ENCODE measurements at places on chromosomes 4 and X. TPM values are rescaled to one million over a fixed set of nuclear protein-coding genes. Genes with fewer than 3 reads are reported as not detected.

GRCh38 chrX:10549280-10549679 is 71.1 kb downstream of the MID1 start:
- H3K27ac ChIP-seq = no peak overlapping the region
- H3K4me1 ChIP-seq = no peaks in the 10 kb centered on the region
- no peaks in the 10 kb centered on the region for H3K27me3 ChIP-seq
- H3K36me3 ChIP-seq = no peaks in the 10 kb centered on the region
- no peak overlapping the region for H3K4me3 ChIP-seq

- no peaks in the 10 kb centered on the region for H3K4me1 ChIP-seq
- no peaks in the 10 kb centered on the region for H3K36me3 ChIP-seq
- no peaks in the 10 kb centered on the region for H3K27me3 ChIP-seq
These were observed 42.2 kb upstream of the SMIM10 start for GRCh38 chrX:134948333-134949241.

GRCh38 chr4:142554412-142554811 is 291.7 kb downstream of the INPP4B start:
- no peak for DNase-seq
- H3K27me3 ChIP-seq = no peaks in the 10 kb centered on the region
- H3K36me3 ChIP-seq = no peaks in the 10 kb centered on the region
- H3K4me1 ChIP-seq = peaks cover 4% of the 10 kb centered on the region
- no peak overlapping the region for H3K27ac ChIP-seq

GRCh38 chr4:112093636-112094202 is 51.5 kb upstream of the FAM241A start:
- H3K36me3 ChIP-seq = no peaks in the 10 kb centered on the region
- H3K27ac ChIP-seq = no peak overlapping the region
- DNase-seq = no peak
- H3K4me3 ChIP-seq = no peak overlapping the region
- H3K4me1 ChIP-seq = no peaks in the 10 kb centered on the region
- H3K27me3 ChIP-seq = no peaks in the 10 kb centered on the region

GRCh38 chr4:173448103-173448502 is 49.2 kb upstream of the SCRG1 start:
- H3K4me1 ChIP-seq = no peaks in the 10 kb centered on the region
- no peak overlapping the region for H3K4me3 ChIP-seq
- no peaks in the 10 kb centered on the region for H3K36me3 ChIP-seq
- no peak overlapping the region for H3K27ac ChIP-seq
- DNase-seq = no peak

DNA sequence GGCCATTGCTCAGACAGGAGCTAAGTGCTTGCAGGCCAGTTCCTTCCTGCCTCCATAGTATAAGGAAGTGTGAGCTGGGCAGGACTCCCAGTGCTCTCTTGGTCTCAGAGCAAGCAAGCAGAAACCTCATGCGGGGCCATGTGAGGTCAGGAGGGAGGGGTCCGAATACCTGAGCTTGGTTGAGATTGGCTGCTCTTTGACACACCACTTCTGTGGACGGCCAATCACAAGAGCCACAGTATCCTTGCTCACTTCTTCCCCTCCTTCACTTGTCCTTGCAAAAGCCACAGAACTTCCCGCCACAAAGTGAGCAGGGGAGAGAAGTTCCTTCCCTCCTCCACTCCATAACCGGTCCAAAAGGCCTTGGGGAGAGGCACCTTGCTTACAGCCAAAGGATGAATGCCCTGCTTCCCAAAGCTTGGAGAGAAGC is 56.7 kb downstream of the PRPS1 start:
- H3K27me3 ChIP-seq = no peaks in the 10 kb centered on the region
- peaks cover 53% of the 10 kb centered on the region for H3K4me1 ChIP-seq
- no peaks in the 10 kb centered on the region for H3K36me3 ChIP-seq
- H3K27ac ChIP-seq = peak overlapping the region; percentile 71
- peak; percentile 93 for DNase-seq

GRCh38 chr4:58061967-58062366 is 951.8 kb upstream of the IGFBP7 start:
- no peaks in the 10 kb centered on the region for H3K36me3 ChIP-seq
- H3K27ac ChIP-seq = no peak overlapping the region
- no peaks in the 10 kb centered on the region for H3K27me3 ChIP-seq

DNA sequence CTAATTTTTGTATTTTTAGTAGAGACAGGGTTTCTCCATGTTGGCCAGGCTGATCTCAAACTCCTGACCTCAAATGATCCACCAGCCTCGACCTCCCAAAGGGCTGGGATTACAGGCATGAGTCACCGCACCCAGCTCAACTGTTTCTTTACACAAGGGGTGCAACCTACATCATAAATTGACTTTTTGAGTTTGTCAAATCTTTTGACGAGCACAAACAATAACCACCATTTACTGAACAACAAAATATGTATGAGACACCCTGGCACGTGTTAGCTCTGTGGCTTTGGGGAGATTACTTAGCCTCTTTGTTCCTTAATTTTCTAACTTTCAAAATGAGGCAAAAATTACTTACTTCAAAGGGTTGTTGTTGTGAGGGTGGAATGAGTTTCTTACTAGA is 23.5 kb upstream of the SLC34A2 start:
- no peaks in the 10 kb centered on the region for H3K27me3 ChIP-seq
- H3K36me3 ChIP-seq = no peaks in the 10 kb centered on the region
- H3K4me3 ChIP-seq = no peak overlapping the region

DNA sequence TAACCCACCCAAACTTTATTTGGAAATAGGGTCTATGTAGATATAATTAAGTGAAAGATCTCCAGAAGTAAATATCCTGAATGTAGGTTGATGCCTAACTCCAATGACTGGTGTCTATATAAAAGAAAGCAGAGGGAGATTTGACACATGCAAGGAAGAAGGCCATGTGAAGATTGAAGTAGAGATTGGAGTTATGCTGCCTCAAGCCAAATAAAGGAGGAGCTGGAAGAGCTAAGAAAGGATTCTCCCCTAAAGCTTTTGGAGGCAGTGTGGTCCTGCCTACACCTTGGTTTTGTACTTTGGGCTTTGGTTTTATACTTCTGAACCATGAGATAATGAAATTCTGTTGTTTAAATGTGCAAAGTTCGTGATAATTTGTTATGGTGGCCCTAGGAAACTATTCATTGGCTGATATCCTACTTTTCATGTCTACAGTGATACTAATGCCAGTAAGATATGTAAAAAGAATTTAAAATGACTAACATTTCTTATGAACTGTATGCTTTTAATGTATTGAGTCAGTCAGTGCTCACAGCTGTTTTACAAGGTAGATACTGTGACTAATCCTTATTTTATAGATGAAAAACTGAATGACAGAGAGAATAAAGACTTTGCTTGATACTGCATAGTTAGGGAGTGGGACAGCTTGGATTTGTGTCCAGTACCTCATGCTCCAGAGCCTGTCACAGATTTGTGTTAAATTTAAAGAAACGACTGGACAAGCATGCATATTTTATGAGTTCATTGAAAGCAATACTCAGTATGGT is 5.9 kb upstream of the RAB40AL start:
- H3K4me1 ChIP-seq = no peaks in the 10 kb centered on the region
- H3K27me3 ChIP-seq = no peaks in the 10 kb centered on the region
- no peak overlapping the region for H3K27ac ChIP-seq
- no peak overlapping the region for H3K4me3 ChIP-seq

DNA sequence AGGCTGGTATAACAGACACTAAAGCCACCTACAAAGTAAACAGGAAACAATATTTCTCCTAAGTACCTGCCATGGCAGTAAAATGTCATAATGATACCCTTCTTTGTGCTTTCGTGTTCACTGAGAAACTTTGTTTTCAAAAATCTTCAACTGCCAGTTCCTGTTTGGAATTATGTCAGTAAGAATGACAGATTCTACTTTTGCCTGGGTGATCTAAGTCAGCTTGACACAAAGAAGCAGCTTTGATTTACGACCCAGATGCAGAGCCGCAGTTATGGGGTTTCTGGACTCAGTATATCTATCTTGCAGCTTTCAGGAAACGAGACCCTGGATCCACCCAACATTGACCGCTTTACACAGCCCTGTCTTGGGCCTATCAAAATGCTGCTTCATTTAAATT is 71.2 kb downstream of the SNX25 start:
- no peaks in the 10 kb centered on the region for H3K27me3 ChIP-seq
- no peak overlapping the region for H3K4me3 ChIP-seq
- no peak for DNase-seq
- H3K36me3 ChIP-seq = no peaks in the 10 kb centered on the region
- H3K4me1 ChIP-seq = peaks cover 10% of the 10 kb centered on the region

DNA sequence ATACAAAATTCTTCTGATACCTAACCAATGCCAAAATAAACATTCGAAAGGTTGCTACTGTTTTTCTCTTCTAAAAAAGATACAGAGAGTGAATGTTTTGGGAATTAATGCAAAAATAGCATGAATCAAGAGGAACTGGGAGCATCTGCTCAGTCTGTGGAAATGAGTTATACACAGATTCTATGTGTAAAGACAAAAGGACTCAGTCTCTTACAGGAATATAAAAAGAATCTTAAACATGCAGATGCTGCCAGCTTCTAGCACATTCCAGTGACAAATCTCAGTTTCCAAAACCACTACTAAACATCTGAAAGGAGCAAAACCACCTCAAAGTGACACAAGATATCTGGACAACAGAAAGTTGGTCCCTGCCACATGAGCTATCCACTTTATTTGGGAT is 55.0 kb downstream of the PAPSS1 start:
- H3K27me3 ChIP-seq = no peaks in the 10 kb centered on the region
- peaks cover 9% of the 10 kb centered on the region for H3K36me3 ChIP-seq
- no peak overlapping the region for H3K27ac ChIP-seq
- H3K4me1 ChIP-seq = no peaks in the 10 kb centered on the region

GRCh38 chr4:52529983-52530382 is 129.1 kb downstream of the USP46 start:
- no peaks in the 10 kb centered on the region for H3K4me1 ChIP-seq
- DNase-seq = no peak
- no peaks in the 10 kb centered on the region for H3K27me3 ChIP-seq
- no peaks in the 10 kb centered on the region for H3K36me3 ChIP-seq

DNA sequence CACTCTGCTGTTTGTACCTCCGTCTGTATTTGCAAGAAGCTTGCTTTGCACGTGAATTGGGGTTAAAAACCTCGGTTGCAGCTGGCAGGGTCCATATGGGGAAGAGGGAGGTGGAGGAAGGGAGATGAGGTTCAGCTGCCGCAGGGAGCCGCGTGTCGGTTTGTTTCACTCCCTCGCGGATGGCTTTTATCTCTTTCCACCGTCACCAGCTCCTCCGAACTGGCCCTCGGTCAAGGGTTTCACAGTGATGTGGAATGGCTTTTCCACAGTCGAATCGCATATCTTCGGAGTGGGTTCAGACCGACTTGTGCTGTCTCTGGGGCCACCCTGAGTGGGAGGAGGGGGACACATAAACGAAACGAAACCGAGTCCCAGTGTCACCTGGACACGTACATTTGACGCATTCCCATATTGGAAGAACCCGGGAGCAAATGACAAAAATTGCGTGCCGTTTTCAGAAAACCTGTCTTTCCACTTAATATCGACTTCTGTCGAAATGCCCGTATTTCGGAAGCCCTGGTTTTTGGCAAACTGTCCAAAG is 929 bp downstream of the ZBTB33 start:
- H3K27ac ChIP-seq = peak overlapping the region; percentile 90
- peaks cover 25% of the 10 kb centered on the region for H3K36me3 ChIP-seq
- no peaks in the 10 kb centered on the region for H3K27me3 ChIP-seq
- H3K4me3 ChIP-seq = peak overlapping the region; percentile 69
- no peak for DNase-seq
- no peaks in the 10 kb centered on the region for H3K4me1 ChIP-seq

DNA sequence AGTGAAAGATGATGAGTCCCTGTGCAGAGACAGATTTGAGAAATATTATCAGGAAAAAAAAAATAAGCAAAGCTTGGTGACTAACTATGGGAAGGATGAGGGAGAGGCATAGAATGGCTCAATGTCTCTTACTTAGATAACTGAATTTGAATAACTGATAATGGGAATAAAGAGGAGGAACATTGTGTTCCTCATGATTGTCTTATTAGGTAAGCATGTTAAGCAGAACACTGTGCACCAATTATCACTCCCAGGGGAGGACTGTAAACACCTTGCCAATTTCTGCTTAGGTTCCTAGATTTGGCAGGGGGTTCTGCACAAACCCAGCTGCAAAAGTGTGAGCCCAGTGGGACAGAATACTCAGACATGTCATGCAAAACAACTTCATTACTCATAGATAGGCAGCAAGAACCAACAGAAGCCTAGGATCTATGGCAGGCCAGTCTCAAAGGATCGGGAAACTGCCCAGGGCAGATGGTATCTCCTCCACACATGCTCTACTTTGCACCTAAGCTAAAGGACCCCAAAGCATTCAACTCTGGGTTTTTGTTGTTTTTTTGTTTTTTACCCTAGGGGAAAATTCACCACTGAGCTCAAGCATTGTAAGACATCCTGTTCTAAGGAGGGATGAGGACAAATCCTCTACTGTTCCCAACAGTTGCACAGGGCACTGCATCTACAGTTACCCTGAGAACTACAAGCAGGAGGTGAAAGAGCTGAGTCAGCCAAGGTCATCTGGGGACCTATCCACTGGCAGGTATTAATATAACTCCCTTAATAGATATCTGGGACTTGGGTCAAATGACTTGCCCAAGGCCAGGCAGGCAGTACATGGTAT is 907.0 kb downstream of the RAPGEF2 start:
- no peak overlapping the region for H3K4me3 ChIP-seq
- no peaks in the 10 kb centered on the region for H3K4me1 ChIP-seq
- H3K27ac ChIP-seq = no peak overlapping the region
- no peaks in the 10 kb centered on the region for H3K36me3 ChIP-seq
- DNase-seq = no peak

GRCh38 chrX:29541038-29541437 is 674.3 kb upstream of the MAGEB2 start:
- no peaks in the 10 kb centered on the region for H3K4me1 ChIP-seq
- H3K27me3 ChIP-seq = no peaks in the 10 kb centered on the region

BTC gene
- total RNA-seq = 2.9 TPM

NONO gene
- total RNA-seq = 233 TPM

GRCh38 chrX:109537324-109537665 is 651 bp downstream of the NXT2 start:
- no peaks in the 10 kb centered on the region for H3K27me3 ChIP-seq
- peak overlapping the region; percentile 93 for H3K27ac ChIP-seq
- DNase-seq = no peak
- H3K4me1 ChIP-seq = no peaks in the 10 kb centered on the region

PAGE2 gene
- total RNA-seq = not detected

GAGE13 gene
- not detected for total RNA-seq
